ENCODE measurements at places on chromosomes 4 and X. TPM values are rescaled to one million over a fixed set of nuclear protein-coding genes. Genes with fewer than 3 reads are reported as not detected.

DNA sequence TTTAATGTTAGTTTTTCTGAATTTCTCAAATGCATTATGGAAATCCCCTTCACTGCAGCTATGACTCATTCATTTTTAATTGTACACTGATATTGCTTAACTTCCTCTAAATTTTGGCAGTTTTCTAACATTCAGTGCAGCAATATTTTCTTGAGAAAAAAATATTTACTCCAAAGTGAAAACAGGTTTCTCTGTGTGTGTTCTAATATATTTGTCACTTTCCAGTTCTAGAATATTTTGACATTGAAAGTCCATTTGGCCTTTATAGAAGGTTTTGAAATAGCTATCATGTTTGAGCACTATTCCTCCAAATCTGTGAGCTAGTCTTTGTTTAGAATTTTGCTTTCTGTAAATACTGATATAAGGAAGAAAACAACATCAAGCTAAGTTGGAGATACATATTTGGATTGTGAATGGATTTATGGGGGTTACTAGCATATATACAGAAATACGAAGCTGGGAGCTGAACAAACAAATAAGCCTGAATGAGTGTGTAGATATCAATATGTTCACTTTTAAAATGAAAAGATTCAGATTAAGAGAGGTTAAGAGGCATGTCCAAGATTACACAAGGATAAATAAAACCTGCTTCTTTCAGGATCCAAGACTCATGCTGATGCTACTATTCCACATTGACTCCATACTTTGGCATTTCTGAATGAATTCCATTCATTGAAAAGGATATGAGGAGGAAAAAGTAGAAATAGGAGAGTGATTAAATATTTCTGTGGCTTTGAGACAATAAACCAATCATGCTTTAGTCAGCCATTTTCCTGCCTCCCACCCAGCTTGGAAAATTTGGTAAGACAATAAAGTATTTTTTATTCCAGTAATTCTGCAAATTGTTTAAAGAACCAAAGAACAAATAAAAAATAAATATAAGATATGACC lies 57.3 kb upstream of the SLIT2 start:
- no peaks in the 10 kb centered on the region for H3K27me3 ChIP-seq
- H3K4me3 ChIP-seq, result no peak overlapping the region
- peak overlapping the region; percentile 15 for H3K27ac ChIP-seq
- no peak for DNase-seq
- H3K36me3 ChIP-seq, result no peaks in the 10 kb centered on the region

GRCh38 chrX:8191022-8191421 lies 20.0 kb upstream of the VCX2 start:
- H3K27ac ChIP-seq, result no peak overlapping the region
- no peaks in the 10 kb centered on the region for H3K36me3 ChIP-seq
- H3K27me3 ChIP-seq, result no peaks in the 10 kb centered on the region
- H3K4me3 ChIP-seq, result no peak overlapping the region

DNA sequence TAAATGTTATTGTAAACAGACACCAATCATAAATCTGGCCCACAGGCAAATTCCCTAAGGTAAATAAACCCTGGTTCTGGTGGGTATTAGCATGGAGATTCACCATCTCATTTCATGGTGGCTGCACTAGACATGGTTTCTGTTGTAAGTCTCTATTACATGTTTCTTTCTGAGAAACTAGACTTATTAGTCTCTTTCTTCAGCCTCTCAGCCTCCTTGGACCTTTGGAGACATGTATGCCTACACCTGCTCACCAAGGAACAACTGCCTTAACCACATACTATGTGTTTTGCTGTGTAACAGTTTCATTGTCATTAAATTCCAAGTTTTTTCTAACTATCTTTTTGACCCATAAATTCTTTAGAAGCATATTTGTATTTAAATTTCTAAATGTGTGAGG lies 13.1 kb downstream of the DDIT4L start:
- no peaks in the 10 kb centered on the region for H3K36me3 ChIP-seq
- H3K4me1 ChIP-seq, result no peaks in the 10 kb centered on the region
- H3K27ac ChIP-seq, result no peak overlapping the region
- DNase-seq, result no peak
- no peak overlapping the region for H3K4me3 ChIP-seq

GRCh38 chrX:104041003-104041402 lies 1.2 kb downstream of the H2BW2 start:
- no peaks in the 10 kb centered on the region for H3K36me3 ChIP-seq
- no peak overlapping the region for H3K27ac ChIP-seq
- DNase-seq, result no peak
- no peak overlapping the region for H3K4me3 ChIP-seq
- no peaks in the 10 kb centered on the region for H3K4me1 ChIP-seq
- no peaks in the 10 kb centered on the region for H3K27me3 ChIP-seq

DNA sequence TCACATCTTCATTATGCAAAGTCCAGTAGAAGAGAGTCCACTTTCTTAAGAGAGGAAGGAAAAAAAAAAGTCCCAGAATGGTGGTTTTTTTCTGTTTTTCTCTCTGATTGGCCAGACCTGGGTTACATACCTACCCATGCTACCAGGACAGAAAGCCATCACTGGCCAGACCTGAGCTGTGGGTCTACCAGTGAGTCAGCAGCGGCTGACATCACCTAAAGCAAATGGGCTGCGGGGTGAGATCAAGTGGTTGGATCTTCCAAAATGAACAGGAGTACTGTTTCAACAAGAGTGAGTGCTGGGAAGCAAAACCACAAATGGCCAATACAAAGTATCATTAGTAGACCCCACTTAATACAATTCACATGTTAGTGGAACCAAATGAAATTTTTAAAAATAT lies 1.6 kb upstream of the NDST3 start:
- H3K4me3 ChIP-seq, result no peak overlapping the region
- H3K36me3 ChIP-seq, result no peaks in the 10 kb centered on the region
- H3K4me1 ChIP-seq, result peaks cover 9% of the 10 kb centered on the region

The GLRA3 gene
- not detected for total RNA-seq

DNA sequence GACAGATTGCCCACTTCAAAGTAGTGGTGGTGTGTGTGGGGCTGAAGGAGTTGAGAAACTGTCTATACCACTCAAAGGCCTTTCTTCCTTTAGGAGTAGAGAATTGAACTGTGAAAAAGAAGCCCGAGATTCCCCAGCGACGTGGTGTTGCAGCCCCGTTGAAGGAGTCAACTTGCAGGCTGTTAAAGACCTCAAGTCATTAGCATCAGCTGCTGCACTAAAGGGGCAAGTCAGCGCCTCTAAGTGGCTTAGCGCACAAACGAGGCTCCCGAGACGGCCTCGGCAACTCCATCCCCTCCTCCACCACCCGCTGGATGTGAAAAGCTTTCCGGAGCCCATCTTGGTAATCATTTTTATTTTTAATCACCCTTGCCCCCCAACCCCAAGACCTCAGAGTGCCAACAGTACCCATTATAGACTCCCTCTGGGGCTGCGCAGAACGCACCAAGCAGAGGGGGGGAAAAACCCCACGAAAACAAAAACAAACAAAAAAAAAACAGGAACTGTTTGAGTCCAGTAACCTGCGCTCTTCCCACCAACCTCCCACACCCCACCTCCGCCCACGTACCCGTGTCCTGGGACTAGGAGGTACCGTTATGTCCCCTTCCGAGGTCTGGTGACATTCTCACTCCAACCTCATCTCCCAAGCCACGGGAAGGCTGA lies 913 bp upstream of the PRDM8 start:
- H3K4me1 ChIP-seq, result no peaks in the 10 kb centered on the region
- peak overlapping the region; percentile 38 for H3K27ac ChIP-seq
- no peak for DNase-seq
- no peak overlapping the region for H3K4me3 ChIP-seq
- H3K27me3 ChIP-seq, result no peaks in the 10 kb centered on the region
- H3K36me3 ChIP-seq, result no peaks in the 10 kb centered on the region

The PASD1 gene
- not detected for total RNA-seq

Data from uterus (tissue), 4 donors.